ENCODE measurements at places on chromosomes 7 and 10. TPM values are rescaled to one million over a fixed set of nuclear protein-coding genes. Genes with fewer than 3 reads are reported as not detected.
A peak's percentile ranks its signal among the peaks of the same experiment; 100 is the strongest.

GRCh38 chr10:6119423-6119822 is 30.6 kb downstream of the RBM17 start:
- H3K4me3 ChIP-seq, result no peak overlapping the region
- no peak overlapping the region for H3K27ac ChIP-seq
- no peak for DNase-seq

GRCh38 chr10:11468126-11468742 is 143.2 kb downstream of the USP6NL start:
- peak overlapping the region; percentile 10 for H3K27ac ChIP-seq
- H3K4me3 ChIP-seq, result no peak overlapping the region
- no peak for DNase-seq
- H3K4me1 ChIP-seq, result peaks cover 18% of the 10 kb centered on the region
- H3K27me3 ChIP-seq, result no peaks in the 10 kb centered on the region

GRCh38 chr7:50068850-50069551 is 24.0 kb downstream of the ZPBP start:
- H3K27me3 ChIP-seq, result peaks cover 5% of the 10 kb centered on the region
- peaks cover 21% of the 10 kb centered on the region for H3K4me1 ChIP-seq
- H3K4me3 ChIP-seq, result peak overlapping the region; percentile 81
- peak overlapping the region; percentile 91 for H3K27ac ChIP-seq

DNA sequence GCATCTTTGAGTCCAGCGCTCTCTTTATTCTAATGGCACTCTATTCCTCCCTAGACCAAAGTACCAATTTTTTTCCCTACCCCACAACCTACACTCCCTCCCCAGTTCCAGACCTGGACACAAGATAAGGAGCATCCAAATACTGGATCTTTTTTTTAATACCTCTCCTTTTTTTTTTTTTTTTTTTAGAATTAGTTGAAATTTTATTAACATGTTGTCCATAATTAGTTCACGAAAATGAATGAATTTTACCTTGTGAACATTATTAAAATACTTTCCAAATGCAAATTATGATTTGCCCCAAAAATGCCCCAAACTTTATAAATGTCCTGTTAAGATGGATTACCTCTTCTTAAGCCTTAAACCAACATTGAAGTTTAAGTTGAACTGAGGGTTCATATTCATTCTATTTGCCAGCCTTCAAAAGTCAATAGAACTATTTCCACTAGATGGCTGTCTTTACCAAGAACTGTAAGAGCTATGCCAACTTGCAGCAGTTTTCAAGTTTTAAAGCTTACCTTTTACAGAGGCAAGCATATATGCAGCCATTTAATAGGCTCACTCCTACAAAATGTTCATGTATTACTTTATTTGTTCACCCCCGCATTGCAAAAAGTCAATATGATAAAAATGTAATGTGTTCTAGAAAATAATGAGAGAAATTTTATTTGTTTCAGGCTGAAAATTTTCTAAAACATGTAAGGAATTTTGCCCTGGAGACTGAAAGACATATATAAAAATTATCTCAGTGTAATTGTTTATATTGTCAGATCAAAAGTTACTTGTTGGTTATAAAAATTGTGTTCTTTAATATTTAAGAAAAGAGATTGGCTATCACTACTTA is 39.7 kb upstream of the TNKS2 start:
- no peak overlapping the region for H3K4me3 ChIP-seq
- H3K27me3 ChIP-seq, result peaks cover 15% of the 10 kb centered on the region
- H3K27ac ChIP-seq, result no peak overlapping the region
- DNase-seq, result no peak
- H3K36me3 ChIP-seq, result no peaks in the 10 kb centered on the region

DNA sequence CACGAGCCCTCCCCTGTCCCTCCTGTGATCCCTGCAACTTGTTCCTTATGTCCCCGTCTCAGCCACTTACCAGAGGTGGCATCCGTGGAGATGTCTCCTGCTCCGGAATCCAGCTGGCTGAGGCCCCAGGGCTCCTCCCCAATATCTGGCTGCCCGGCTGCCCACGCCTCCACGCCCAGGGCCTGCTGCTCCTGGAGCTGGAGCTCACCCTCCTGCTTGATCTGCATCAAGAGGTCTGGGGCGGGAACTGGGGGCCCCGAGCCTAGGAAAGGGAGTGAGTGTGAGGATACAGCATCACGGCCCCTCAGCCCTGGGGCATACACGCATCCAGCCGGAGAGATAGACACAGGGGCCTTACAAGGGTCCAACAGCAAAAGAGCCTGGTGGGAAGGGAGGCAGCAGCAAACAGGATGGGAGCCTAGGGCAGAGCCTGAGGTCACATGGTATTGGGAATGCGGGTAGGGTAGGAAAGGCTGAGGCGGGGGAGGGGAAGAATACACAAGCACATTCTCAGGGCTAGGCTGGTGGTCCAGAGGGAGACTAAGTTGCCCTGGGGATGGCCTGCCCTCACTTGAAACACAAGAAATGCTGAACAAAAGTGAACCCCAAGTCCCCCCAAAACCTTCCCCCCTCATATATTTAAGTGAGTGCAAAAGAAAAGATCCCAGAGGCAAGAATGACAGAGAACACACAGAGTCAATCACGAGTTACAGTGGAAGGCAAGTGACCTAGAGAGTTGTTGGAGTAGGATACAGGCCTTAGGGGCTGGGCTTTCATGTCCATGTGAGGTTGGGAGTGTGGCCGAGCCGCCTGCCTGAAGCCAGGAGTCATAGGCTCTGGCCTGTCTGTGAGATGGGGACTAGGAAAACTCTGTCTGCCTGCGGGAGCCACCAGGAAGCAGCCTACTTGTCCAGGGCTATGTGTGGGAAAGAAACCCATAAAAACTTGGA is 16.9 kb upstream of the ZNF777 start:
- H3K27me3 ChIP-seq, result no peaks in the 10 kb centered on the region
- no peak overlapping the region for H3K27ac ChIP-seq
- H3K4me1 ChIP-seq, result no peaks in the 10 kb centered on the region
- DNase-seq, result no peak

DNA sequence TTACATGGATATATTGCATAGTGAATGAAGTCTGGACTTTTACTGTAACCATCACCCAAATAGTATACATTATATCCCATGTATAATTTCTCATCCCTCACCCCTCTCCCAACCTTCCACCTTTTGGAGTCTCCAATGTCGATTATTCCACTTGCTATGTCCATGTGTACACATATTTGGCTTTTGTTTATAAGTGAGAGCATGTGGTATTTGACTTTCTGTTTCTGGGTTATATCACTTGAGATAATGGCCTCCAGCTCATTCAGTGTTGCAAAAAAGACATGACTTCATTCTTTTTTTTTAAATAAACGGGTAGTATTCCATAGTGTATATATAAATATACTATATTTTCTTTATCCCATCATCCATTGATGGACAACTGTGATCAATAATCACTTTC is 288.6 kb upstream of the BMPER start:
- peaks cover 1% of the 10 kb centered on the region for H3K36me3 ChIP-seq

GRCh38 chr7:157410831-157411556 is 74.2 kb downstream of the DNAJB6 start:
- peaks cover 55% of the 10 kb centered on the region for H3K36me3 ChIP-seq
- H3K4me3 ChIP-seq, result no peak overlapping the region
- no peak for DNase-seq
- no peaks in the 10 kb centered on the region for H3K4me1 ChIP-seq

DNA sequence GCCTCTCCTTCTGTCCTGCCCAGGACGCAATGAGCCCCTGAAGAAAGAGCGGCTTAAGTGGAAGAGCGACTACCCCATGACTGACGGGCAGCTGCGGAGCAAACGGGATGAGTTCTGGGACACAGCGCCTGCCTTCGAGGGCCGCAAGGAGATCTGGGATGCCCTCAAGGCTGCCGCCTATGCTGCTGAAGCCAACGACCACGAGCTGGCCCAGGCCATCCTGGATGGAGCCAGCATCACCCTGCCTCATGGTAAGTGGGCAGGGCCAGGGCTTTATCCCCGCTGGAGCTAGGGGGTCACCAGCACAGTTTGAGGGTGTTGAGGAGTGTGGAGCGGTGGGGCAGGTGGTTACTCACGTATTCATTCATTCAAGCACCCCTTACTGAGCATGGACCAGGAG is 4.7 kb upstream of the ANKRD2 start:
- DNase-seq, result no peak
- H3K4me1 ChIP-seq, result no peaks in the 10 kb centered on the region
- H3K27me3 ChIP-seq, result no peaks in the 10 kb centered on the region
- H3K4me3 ChIP-seq, result no peak overlapping the region
- no peaks in the 10 kb centered on the region for H3K36me3 ChIP-seq

DNA sequence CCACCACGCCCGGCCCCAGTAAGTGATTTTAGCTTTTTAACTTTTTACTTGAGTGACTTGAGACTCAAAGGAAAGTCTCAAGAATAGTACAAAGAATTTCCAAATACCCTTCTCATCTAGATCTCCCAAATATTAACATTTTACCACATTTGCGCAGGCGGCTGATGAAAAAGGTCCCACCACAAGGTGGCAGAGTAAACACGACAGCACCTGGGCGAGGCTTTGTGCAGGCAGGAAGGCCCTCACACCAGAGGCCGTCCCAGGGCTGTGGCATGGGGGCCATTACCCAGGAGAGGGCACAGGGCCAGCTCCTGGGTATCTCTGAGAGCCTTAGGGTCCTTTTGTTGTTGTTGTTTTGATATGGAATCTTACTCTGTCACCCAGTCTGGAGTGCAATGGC is 50.0 kb upstream of the WIPI2 start:
- H3K4me3 ChIP-seq, result no peak overlapping the region
- H3K27ac ChIP-seq, result no peak overlapping the region
- H3K27me3 ChIP-seq, result peaks cover 2% of the 10 kb centered on the region

GRCh38 chr7:1490837-1491236 is 13.4 kb downstream of the INTS1 start:
- H3K36me3 ChIP-seq, result peaks cover 69% of the 10 kb centered on the region
- H3K4me3 ChIP-seq, result no peak overlapping the region
- H3K27me3 ChIP-seq, result no peaks in the 10 kb centered on the region
- no peak for DNase-seq

DNA sequence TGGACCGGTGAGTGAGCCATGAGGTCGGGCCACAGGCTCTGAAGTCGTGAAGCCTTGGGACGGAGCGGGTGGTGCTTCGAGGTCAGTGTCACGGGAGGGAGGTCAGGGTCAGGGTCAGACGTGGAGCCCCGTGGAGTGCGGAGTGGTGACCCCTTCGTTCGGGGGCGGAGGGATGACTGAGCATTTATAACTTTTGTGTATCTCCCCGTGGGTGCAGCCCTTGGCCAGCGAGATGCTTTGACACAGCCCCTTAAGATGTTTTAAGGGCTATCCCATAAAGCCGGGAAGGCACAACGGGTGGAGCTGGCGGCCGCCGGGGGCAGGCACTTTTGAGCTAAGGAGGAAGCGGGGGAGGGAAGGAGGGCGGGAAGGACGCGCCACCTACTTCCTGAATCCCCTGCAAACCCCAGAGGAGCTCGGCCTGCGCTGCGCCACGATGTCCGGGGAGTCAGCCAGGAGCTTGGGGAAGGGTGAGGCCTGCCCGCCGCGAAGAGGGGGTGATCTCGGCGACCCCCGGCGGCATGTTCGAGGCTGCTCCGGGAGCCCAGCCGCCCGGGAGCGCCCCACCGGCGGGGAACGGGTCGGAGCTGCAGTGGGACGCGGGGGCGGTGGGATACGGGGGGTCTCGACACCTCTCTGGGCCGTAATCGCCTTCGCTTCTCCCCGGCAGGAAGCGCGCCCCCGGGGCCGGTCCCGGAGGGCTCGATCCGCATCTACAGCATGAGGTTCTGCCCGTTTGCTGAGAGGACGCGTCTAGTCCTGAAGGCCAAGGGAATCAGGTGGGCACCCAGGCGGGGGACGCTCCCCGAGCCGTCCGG is at the start of gene GSTO1:
Gene GSTO1 (plus strand): TSS at position 400 of the 818 bp plus-strand sequence. CDS start 37 bp downstream, at position 437.
- H3K36me3 ChIP-seq, result peaks cover 31% of the 10 kb centered on the region
- peaks cover 8% of the 10 kb centered on the region for H3K27me3 ChIP-seq
- H3K4me3 ChIP-seq, result peak within 1 kb of the TSS; percentile 93
- peaks cover 37% of the 10 kb centered on the region for H3K4me1 ChIP-seq
- peak within 1 kb of the TSS; percentile 88 for H3K27ac ChIP-seq

GRCh38 chr7:9657257-9657656 is 1223.8 kb downstream of the NXPH1 start:
- no peak for DNase-seq
- H3K36me3 ChIP-seq, result no peaks in the 10 kb centered on the region
- H3K27ac ChIP-seq, result no peak overlapping the region
- H3K4me1 ChIP-seq, result no peaks in the 10 kb centered on the region
- no peaks in the 10 kb centered on the region for H3K27me3 ChIP-seq

DNA sequence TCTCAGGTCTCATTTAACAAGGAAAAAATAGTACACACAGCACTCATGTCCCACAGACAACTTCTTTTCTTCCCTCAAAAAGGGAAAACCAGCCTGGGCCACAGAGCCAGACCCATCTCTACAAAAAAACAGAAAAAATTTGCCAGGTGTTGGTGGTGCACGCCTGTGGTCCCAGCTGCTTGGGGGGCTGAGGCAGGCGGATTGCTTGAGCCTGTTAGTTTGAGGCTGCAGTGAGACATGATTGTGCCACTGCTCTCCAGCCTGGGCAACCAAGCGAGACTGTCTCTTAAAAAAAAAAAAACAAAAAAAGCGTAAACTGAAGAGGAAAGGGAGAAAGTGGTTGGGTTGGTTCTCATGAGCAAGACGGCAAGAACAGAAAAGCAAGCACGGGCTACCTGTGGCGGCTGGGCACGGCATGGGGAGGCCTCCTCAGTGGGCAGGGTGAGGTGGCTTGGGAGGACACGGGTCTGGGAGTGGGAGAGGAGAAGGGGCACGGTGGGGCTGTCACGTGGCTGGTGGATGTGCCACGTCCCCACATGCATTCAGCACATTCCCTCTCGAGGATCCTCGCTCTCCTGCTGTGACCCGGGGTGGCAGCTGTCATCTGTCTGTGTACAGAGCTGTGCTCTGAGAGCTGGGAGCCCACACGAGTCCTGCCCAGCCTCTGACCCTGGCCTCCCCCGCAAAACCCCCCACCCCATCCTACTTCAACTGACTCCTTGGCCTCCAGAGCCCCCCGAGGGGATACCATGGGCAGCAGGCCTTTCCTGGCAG is 219.7 kb downstream of the MLLT10 start:
- no peak overlapping the region for H3K4me3 ChIP-seq
- DNase-seq, result no peak
- H3K27me3 ChIP-seq, result no peaks in the 10 kb centered on the region
- H3K27ac ChIP-seq, result no peak overlapping the region
- peaks cover 12% of the 10 kb centered on the region for H3K36me3 ChIP-seq
- H3K4me1 ChIP-seq, result no peaks in the 10 kb centered on the region

DNA sequence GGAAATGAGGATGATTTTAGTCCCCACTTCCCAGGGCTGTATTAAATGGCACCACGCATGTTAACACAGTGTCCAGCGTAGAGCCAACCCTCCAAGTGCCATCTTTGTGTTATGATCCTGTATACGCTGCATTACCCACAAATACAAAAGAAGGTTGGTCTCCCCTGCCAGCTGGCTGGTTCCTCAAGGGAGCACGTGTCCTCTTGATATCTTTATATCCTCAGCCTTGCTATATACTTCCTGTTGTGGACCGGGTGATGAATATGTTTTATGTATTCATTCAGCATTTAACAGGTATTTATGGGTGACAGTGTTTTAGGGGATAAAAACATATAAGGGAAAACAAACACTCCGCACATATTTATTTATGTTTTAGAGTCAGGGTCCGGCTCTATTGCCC is 23.2 kb upstream of the PRRT4 start:
- H3K27ac ChIP-seq, result no peak overlapping the region
- no peak overlapping the region for H3K4me3 ChIP-seq
- DNase-seq, result no peak
- peaks cover 3% of the 10 kb centered on the region for H3K4me1 ChIP-seq

- no peak overlapping the region for H3K27ac ChIP-seq
- no peak for DNase-seq
- no peaks in the 10 kb centered on the region for H3K36me3 ChIP-seq
- H3K4me1 ChIP-seq, result no peaks in the 10 kb centered on the region
- H3K4me3 ChIP-seq, result no peak overlapping the region
Observed at GRCh38 chr7:82595176-82595575, 151.6 kb upstream of the CACNA2D1 start.

Gene ODAD2
- not detected for total RNA-seq

Gene FAM185A
- total RNA-seq, result 5.8 TPM

Gene AKR1B15
- total RNA-seq, result not detected

Gene PRKAR2B
- total RNA-seq, result 0.71 TPM

Gene ITPRID1
- total RNA-seq, result not detected

Gene THSD7A
- total RNA-seq, result not detected

Gene PFKP
- 44.7 TPM for total RNA-seq
